ENCODE measurements at places on chromosomes 5 and 9.
A peak's percentile ranks its signal among the peaks of the same experiment; 100 is the strongest.

DNA sequence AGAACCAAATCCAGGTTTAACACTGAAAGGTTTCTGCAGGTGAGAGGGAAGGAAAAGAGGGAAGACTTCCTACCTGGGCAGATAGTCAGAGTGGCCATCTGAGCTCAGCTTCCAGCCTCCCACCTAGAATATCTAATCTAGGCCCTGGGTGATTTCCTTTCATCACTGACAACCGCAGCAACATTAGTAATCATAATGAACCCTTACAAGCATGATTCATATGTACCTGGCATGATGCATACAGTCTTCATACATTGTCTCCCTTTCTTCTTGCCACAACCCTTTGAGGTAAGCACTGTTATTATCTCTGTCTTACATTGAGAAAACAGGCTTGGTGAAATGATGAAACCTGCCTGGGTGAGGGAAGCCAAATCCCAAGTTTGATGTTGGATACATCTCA, 13.5 kb downstream of the AFAP1L1 start:
- DNase-seq: no peak

GRCh38 chr9:113649054-113649453, 185.5 kb downstream of the RGS3 start:
- no peak for DNase-seq

DNA sequence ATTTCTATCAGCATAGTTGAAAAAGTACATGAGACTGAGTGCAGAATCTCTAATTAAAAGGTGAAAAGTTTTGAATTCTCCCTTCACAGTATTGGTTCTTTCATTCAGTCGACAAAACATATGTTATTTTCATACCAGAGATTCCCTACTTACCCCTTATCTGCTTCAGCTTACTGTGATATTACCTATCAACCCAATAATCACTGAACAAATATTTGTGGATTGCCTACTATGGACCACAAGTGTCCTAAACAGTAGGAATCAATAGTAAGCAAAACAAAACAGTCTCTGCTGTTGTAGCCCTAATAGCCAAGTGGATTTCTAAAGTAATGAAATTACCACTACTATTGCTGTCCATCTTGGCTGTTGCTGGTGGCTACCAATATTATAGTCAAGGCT, 11.5 kb downstream of the CCDC152 start:
- DNase-seq: no peak

DNA sequence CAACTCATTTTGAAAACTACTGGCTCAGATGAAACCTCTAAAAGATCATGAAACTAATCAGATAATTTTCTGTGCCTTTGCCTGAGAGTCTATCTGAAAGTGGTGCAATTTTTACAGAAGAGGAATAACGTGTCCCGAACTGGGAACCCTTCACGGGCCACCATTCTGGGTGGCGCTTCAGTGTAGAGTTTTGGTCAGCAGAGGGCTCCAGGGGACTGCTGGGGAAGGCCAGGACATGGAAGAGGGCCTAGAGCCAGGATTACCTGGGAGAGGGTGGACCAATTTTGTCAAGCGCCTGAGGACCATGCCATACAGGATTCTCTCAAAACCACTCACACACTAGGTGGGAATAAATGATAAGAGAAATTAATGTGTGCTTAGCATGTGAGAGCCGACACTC, 49.7 kb upstream of the PLEKHG4B start:
- DNase-seq: peak; percentile 35

GRCh38 chr9:15271403-15271802, 35.6 kb downstream of the TTC39B start:
- DNase-seq: no peak

DNA sequence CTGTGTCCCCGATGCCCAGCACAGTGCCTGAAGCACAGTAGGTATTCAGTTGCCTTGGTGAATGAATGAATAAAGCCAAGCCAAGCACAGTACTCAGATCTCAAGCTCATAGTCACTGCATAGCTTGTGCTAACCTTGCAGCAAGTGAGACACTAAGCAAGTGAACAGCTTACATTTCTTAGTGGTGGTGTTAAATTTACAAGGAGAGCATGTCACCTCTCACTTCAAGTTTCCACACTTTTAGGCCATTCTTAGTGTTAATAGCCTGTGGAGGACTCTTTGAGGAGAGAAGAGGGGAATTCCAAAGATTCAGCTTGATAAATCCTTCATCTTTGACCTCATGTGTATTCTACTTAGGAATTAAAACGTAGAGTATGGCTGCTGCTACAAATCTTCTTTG, 104.7 kb downstream of the C9orf152 start:
- DNase-seq: no peak

DNA sequence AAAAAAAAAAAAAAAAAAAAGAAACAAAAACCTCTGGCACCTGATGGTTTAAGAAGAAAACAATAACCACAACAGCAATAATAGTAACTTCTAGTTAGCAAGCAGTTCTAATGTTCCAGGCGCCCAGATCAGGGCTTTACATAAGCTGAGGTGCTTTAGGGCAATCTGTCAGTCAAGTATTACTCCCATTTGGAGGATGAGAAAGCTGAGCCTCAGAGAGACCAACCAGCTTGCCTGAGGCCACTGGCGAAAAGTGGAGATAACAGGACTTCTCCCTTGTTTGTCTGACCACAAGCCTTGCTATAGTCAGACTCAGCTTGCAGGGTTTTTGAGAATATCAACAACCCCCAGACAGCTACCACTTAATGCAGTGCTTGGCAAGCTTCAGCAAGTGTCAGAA, 83.5 kb upstream of the BOD1 start:
- DNase-seq: no peak

DNA sequence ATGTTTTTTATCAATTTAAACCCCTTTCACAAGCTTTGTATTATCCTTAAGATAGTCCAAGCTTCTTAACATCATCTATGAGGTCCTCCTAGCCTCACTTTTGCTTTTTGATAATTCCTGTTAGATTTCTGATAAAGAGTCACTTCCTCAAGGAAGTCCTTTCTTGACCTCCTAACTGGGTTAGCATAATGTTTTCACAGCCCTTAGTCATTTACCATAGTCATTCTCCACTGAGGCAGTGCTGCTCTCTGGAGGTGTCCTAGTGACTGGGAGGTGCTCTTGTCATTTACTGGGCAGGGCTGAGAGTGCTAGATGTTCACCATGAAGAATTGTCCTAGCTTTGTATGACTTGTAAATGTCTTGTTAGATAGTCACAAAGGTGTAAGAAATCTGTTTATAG, 26.4 kb downstream of the TNPO1 start:
- DNase-seq: no peak

- no peak for DNase-seq
Measured at GRCh38 chr5:75044406-75044805, 8.0 kb downstream of the GCNT4 start.

DNA sequence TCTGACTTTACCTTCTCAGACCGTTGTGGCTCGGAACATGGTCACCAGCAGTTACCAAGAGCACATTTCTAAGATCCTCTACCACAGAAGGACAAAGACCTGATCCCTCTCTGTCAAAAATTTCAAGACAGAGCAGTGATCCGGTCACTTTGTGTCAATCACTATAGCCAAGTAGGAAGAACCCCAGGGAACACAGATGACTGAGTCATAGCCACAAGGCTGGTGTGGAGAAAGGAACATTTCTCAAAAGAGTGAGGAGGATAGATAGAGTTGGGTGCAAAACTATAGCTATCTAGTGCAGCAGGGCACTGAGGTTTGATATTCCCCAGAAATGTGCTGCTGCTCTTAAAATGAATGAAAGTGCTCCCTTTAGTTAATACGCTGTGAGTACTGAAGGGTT, 130.7 kb upstream of the SMIM23 start:
- no peak for DNase-seq

GRCh38 chr5:25539536-25539935, 894.8 kb upstream of the CDH10 start:
- DNase-seq: no peak

- peak; percentile 18 for DNase-seq
Measured at GRCh38 chr9:91856419-91856818, 93.6 kb downstream of the ROR2 start.

GRCh38 chr5:52657247-52657645, 130.5 kb upstream of the ITGA1 start:
- no peak for DNase-seq

Measured in retina (tissue), 1 donor.